Effector CD4-positive, alpha-beta T cell (primary cell): ENCODE measurements at places on chromosomes 3 and 15.

DNA sequence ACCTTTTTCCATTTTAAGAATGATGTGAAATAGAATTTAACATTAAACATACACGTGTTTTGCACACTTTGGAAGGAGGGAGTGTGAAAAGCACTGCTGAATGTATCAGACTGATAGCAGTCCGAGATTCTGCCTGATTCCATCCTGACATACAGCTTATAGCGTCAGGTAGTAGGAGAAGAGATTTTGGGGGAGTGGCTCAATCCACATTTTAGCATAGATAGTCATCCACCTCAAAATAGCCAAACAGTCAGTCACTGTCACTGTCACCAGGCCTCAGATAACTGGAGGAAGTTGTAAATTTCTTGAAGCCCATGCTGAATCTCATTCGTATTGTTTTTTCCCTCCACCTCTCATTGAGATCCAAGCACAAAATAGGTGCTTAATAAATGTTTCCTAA lies 35.4 kb upstream of the ARHGEF26 start:
- DNase-seq: no peak

GRCh38 chr3:189142527-189142926 lies 29.2 kb upstream of the TPRG1 start:
- no peak for DNase-seq

DNA sequence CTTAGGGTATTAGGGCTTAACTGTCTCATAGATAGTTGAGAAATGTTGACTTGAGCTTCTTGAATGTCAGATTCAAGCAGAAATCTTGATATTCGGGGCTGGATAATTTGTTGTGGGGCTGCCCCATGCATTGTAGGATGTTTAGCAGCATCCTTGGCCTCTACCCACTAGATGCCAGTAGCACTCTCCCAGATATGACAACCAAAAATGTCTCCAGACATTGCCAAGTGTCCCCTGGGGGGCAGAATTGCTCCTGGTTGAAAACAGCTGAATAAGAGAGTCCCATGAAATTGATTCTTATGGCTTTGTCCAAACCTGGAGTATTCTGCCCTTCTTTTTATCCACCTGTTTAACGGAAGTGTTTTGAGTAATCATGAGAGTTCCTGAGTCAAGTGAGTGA lies 15.9 kb upstream of the LCMT2 start:
- no peak for DNase-seq

DNA sequence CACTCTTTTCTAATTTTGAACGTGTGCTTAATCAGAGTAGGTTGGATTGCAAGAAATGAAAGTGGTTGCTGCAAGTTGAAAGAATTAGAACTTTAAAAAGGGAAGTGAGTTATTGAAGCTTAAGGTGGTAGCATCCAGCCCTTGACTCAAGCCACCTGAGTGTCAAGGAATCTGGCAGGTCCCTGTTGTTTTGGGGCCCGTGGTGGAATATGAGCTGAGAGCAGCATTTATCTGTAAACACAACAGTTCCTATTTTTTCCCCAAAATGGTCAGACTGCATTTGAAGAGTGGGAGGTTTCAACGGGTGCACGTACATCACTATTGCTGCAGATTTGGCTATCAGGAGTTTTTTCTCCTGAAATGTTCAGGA lies 1.7 kb downstream of the ITPR1 start:
- no peak for DNase-seq

DNA sequence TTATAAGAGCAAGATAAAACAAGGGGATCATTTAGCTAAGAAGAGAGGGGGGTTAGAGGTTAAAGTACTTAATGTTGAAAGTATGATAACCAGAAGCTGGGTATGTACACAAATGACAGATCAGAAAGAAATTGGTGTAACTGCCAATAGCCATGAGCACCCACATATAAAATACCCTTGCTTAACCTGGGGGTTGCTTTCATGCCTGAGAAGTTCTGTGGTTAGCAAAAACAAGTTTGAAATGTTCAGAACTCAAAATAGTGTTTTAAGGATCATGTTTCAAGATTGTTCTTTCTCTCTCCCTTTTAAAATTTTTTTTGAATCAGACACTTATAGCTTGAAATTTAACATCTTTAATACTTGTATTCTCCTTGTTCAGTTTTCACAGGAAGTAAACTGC lies 321.4 kb upstream of the GBE1 start:
- DNase-seq: no peak

DNA sequence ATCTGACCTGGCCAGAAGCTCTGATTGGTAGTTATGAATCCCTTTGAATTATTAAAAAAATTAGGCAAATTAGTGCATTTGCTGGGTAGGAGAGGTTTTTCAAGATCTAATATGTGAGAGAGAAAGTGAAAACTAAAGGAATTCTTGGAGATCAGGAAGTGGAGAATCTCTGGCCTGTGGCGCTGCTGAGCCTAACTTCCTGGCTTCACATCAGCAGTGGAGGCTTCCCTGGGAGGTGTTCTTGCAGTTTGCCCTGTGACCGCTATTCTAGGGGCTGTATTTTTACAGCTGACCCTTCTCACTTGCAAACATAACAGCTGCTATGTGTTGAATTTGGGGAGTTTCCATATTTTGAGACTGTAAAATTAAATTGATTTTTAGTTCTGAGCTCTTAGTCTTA lies 166.4 kb downstream of the ATG7 start:
- no peak for DNase-seq

GRCh38 chr15:43429687-43430086 lies 58.8 kb downstream of the TUBGCP4 start:
- no peak for DNase-seq

DNA sequence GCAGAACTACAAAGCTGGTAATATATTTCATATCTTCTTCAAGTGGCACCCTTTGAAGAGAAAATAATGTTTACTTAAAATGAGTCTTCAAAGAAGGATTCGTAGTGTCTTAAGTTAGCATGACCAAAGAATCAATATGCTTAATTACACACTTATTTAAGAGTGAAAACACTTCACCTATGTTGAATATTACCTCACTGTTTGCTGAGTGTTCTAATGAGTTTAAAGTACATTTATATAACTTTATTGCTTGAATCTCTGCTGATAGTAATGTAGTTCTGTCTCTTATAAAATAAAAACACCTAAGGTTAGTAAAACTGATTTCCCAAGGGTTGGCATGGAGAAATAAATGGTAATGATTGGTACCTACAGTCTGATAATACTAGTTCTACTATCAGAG lies 143.3 kb upstream of the SLC2A2 start:
- no peak for DNase-seq

DNA sequence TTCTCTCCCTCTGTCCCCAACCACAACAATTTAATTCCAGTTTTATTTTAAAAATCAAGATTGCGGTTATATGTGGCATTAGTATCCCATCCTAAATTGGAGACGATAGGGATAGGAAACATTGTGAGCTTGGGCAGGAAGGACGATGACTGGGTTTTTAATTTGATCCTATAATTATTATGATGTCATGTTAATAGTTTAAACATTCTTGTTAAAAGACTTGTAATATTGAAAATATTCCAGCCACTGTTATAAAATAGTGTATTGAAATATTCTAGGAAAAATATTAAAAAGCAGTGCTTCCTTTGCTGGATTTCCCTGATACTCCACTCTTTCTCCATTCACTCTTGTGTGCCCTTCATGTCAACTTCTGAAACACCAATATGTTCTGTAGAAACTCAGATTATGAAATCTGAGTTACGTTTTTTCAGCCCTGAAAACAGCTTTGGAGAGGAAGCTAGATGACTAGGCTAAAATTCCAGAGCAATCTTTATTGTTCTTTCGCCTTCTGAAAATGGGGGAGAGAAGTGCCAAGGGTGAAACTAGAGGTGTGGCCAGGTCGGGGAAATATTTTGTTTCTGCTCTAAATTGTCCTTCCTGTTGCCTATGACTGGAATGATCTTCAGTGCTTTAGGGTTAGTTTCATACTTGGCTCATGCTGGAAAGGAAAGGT lies 46.1 kb upstream of the MAP3K13 start:
- no peak for DNase-seq

- no peak for DNase-seq
Observed at GRCh38 chr3:3559786-3560185, 239.4 kb upstream of the LRRN1 start.

DNA sequence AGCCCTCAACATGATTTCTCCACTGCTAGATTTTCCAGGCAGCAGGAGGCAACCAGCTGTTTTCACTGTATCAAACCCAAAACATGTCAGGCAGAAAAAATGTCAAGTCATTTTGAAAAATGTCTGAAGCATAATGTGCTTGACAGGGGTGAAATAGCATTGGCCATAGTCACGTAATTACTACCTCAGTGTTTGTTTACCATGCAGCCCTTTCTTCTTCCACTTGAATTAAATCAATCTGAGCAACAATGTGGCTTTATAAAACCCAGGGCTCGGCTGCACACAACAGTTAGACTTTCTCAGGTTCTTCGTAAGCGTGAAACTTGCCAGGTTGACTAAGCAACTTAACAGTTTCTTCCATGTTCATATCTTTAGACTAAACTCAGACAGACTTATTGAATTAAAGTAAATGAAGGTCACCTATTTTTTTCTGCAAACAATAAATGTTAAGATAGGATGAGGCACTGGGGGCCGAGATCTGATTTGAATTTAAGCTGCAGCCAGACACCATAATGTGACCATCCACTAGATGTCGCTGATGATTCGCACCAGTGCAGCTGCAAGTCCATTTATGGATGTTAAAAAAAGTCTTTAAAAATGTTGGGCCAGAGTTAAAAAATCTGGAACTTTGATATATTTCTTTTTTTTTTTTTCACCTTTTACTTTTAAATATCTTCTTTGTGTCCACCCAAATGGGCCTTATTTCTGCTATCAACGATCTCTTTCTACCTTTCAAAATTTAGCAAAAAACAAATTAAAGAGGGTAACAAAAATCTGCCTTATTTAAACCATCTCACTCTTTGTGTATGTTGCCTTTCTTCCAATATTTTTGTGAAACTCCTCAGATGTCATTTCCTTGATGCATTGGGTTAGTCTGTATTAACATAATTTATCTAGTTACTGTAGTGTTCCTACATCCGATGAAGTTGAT lies 305.9 kb downstream of the CACNA2D3 start:
- no peak for DNase-seq

DNA sequence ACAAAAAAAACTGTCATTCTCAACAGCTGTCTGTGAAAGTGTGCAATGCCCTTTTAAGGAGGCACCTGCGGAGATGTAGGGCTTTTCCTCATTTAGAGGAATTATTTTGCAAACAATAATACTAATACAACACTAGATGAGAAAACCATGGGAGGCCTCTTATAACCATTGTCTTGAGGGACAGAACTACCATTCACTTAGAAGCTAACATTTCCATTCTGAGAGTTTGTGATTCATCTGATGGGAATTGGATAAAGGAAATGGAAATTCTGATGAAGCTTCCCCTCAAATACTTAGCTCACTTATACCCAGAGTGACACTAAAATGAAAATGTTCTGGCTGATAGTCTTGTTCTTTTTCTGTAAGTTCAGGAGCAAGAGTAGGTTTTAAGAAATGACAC lies 147.7 kb downstream of the CADPS start:
- no peak for DNase-seq

- no peak for DNase-seq
Observed at GRCh38 chr3:16229681-16230080, 35.1 kb downstream of the DPH3 start.

- no peak for DNase-seq
Observed at GRCh38 chr3:54950391-54951003, 22.6 kb upstream of the LRTM1 start.

GRCh38 chr15:58425185-58425584 lies 6.6 kb upstream of the LIPC start:
- DNase-seq: no peak

- no peak for DNase-seq
Observed at GRCh38 chr15:78396186-78396814, 41.7 kb upstream of the IREB2 start.

DNA sequence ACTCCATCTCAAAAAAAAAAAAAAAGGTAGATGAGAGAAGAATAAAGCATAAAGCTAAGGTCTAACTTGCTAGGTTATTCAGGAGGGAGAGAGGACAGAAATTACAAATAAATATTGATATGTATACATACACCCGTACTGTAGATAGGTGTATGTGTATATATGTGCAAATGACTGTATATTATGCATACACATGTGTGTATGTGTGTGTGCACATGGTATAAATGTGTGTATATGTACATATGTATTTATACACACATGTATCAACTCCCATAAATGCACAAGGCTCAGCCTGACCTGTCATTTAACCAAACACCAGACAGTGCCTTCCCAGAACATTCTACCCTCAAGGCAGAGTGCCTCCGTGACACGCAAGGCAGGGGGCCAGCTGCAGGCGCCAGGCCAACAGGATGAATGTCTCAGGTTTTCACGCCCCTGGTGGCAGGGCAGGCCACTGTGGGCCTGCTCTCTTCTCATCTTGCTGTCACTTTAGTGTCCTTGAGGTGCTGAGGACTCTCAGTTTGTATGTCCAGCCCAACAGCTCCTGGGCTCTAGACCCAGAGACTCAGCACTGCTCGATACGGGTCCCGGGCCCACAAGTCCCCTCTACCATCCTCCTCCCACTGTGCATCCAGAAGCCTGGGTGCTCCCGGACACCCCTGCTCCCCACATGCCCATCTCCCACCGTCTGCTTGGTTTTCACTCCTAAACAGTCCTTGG lies 40.4 kb downstream of the TM2D3 start:
- DNase-seq: no peak

- no peak for DNase-seq
Observed at GRCh38 chr3:113129168-113129567, 82.2 kb upstream of the BOC start.

GRCh38 chr3:15556512-15556911 lies 35.0 kb upstream of the COLQ start:
- no peak for DNase-seq

DNA sequence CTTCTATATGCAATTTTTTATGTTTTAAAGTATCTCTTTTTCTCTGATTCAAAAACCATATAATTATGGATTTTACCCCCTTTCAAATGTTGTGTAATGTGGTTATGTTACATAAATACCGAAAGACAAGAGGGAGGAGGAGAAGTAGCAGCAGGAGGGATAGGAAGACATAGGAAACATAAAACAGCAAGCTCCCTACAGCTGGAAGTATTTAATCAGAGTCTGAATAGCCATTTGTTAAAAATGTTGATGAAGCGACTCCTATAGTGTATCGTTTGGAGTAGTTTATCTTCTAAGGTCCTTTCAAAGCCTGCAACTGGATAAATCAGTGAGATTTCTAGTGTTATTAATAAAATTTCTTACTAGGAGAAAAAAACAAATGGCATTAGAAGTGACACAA lies 598.1 kb upstream of the GOLIM4 start:
- no peak for DNase-seq

GRCh38 chr15:31298707-31299172 lies 27.9 kb upstream of the KLF13 start:
- DNase-seq: no peak

DNA sequence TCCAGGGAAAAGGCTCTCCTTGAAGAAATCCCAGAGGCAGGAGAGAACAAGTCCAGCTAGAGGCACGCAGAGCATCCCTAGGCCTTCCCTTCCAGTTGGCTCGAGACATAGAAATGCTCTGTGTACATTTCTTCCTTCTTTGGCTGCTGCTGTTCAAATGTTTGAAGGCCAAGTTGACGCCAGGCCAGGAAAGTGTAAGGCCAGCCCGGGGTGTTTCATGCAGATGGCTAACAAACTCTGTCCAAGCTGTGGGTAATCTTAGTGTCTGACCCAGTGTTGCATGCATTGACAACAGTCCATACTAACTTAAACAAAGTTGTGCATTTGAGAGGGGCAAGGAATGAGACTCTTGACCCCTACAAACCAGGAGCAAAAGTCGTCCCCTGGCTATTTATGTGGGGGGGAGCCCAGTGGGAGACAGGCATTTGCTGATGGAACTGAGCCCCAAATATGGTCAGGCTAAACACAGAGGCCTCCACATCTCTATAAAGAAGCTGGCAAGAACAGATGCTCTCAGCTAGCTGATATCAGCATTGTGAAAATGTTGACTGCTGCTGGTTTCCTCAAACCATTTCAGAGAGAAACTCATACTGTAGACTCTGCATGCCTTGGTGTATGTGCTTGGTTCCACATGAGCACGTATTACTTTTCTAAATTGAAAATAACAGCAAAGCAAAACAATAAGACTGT lies 139.5 kb downstream of the ADAMTS9 start:
- no peak for DNase-seq
